ENCODE measurements at places on chromosomes 6 and 20.

- no peak for DNase-seq
Measured at GRCh38 chr6:137430954-137431353, 63.2 kb downstream of the OLIG3 start.

GRCh38 chr20:56554869-56555268, 21.8 kb downstream of the FAM209B start:
- DNase-seq, result no peak

DNA sequence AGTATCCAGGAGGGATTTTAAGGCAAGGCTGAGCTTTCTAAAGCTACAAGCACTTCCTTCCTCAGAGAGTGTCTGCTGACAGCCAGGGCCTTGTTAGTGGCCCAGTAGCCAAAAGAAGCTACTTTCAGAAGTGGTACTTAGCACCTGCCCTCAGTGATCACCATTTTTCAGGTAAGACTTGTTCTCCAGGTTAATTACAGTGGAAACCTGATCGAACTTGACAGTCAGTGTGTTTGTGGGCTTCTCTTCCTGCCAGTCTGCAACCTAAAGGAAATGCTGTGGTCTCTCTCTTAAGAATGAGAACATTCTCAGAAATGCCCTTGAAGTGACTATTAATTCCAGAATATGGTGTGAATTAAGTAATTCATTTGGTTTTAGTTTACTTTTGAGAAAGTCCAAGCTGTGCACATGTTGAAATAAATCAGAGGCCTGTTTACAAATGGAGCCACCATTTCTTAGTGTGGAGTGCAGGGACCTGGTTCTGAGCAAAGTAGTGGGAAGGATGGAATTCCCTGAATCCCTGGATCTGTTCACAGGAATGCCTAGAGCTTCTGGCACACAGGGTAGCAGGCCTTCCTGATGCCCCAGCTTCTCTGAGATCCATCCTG, 185.3 kb upstream of the AGPAT4 start:
- DNase-seq, result no peak

GRCh38 chr20:1802385-1803060, 92.7 kb upstream of the SIRPA start:
- DNase-seq, result no peak

DNA sequence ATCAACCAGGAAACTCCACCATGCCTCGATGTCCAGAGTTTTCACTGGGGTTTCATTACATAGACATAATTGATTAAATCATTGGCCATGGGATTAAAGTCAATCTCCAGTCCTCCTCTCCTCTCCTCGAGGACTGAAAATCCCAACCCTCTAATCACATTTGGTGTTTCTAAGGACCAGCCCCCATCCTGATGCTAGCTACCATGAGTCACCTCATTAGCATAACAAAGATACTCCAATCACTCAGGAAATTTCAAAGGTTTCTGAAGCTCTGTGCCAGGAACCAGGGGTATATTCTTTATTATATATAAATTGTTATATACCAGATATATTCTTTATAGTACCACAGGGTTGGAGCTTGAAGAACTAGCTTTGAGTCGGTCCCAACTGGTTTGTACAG, 212.9 kb upstream of the PRND start:
- DNase-seq, result no peak

Measured in activated gamma-delta T cell (primary cell).